Osteocyte (in vitro differentiated cells): ENCODE measurements at places on chromosomes 6 and 20.

- DNase-seq, result no peak
These were observed 79.9 kb downstream of the ATXN1 start for GRCh38 chr6:16681260-16681873.

DNA sequence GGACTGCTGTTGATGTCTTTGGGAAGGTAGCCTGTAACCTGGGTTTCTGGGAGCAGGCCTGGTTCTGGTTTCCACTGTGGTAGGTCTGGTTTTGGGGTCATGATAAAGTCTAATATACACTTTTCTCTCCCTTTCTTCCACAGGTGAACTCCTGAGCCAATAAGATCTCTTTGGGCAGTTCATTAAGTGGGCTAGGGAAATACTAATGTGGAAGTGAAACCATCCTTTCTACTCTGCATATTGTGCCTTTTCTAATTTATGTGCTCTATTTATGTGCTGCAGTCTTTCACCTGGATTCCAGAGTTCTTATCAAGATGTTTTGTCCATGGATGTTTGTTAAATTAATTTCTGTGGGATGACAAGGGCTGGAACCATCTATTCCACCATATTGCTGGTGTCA lies 165.7 kb upstream of the PTPRK start:
- no peak for DNase-seq

- DNase-seq, result no peak
These were observed 351.0 kb downstream of the BCKDHB start for GRCh38 chr6:80457439-80457933.

- no peak for DNase-seq
These were observed 31.9 kb downstream of the PNPLA1 start for GRCh38 chr6:36301781-36302180.

- no peak for DNase-seq
These were observed 210.5 kb downstream of the FARS2 start for GRCh38 chr6:5471637-5472398.

GRCh38 chr6:73969971-73970970 lies 274.3 kb downstream of the CD109 start:
- DNase-seq, result no peak

GRCh38 chr20:48215536-48215935 lies 430.3 kb upstream of the SULF2 start:
- no peak for DNase-seq

- no peak for DNase-seq
These were observed 188.3 kb upstream of the GMDS start for GRCh38 chr6:2433711-2434110.

DNA sequence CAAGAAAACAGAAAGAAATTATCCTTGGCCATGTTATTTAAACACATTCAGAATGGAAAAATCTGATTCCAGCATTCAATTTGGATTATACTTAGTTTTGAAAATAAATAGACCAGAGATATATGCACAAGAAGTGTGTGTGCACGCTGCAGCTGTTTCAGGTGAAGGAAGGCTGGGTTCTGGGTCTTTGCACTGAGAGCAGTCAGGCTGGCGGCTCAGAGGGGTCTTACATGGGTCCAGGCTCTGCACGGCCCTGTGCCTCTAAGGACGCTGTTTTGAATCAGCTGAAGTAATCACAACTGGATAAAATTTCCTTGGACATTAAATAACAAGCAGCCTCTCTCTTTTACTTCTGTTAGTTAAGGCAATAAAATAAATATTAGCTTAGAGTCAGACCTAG lies 31.8 kb downstream of the GCLC start:
- DNase-seq, result no peak

DNA sequence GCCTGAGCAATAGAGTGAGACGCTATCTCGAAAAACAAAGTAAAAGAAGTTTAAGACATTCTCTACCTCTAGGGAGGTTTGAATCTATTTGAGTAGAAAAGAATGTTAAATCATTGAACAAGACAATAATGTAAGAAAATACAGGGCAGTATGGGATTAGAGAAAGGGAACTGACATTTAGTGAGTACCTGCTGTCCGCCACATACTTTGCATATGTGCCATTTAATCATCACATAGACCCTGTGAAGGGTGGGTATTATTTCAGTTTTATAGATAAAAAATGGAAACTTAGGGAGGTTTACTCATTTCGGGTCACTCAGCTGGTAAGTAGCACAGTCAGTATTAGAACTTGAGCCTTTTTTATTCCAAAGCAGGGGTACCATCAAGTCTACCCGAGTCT lies 31.4 kb downstream of the STK4 start:
- no peak for DNase-seq

DNA sequence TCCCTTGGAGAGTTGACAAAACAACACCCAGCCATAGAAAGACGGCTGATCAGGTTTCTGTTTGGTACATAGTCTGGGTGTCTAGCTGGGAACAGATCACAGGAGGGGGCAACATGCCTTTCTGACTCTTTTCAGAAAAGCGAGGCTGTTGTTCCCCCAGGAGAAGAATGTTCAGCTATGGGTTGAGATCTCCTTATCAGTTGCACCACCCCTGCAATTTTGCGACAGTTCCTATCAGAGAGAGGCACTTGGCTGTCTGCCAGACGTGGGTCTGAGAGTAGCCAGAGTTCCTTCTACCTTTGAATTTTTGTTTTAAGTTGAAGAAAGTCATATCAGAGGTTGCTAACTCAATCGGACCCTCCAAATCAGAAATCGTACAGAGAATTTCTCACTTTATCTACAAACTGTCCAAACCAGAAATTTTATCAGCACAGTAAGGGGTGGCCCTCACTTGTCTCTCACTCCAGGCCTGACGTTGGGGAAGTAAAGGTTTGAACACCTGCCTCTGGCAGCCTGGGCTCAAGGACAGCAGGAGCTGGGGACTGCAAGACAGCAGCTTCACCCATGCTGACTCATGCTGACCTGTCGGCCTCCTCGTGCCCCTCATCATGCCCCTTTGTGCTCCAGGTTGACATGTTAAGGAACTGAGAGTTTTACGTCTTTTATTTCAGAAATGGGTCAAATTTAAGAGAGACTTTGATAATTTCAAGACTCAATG lies 42.3 kb downstream of the TMC2 start:
- no peak for DNase-seq

- no peak for DNase-seq
These were observed 54.4 kb upstream of the RNF24 start for GRCh38 chr20:4069751-4070150.

DNA sequence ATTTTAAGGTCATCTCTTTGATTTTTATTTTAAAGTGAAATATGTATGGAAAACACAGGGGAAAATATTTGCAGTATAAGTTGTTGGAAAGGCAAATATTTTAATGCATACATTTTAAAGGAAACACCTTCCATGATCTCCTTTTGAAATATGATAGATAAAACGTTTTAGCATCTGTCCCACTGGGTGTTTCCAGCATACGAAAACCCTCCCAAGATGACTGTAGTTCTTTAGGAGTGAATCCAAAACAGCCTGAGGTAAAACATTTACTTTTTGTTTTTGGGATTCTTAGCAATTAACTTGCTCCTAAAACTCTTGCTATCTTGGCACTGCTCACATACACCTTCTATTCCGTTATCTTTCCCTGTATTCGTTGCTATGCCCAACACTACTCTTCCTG lies 210.0 kb downstream of the EPHA7 start:
- DNase-seq, result no peak

DNA sequence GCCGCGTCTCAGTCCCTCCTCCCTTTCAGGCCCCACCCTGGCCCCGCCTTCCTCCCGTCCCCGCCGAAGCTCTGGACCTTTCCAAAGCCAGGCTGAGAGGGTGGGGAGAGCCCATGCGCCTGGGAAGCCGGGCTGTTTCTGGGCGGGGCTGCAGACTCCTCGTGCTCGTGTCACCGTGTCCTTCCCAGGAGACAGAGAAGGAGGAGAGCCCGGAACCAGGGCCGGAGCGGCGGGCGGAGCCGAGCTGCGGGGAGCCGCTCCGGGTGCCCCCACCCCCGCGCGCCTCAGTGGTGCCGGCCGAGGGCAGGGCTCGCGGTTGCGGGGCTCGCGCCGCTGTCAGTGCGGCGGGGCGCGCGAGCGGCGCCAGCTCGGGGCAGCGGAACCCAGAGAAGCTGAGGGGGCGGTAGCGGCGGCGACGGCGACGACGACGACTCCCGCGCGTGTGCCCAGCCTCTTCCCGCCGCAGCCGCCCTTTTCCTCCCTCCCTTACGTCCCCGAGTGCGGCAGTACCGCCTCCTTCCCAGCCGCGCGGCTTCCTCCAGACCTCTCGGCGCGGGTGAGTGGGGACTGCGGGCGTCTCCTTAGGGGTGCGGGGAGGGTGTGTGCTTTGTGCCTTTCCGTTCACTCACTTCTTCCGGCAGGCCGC lies at the start of gene RALY:
Gene RALY, plus strand, starts transcription at position 336 of the 646 bp plus-strand sequence. CDS start 78,164 bp downstream, outside the sequence.
- DNase-seq, result no peak

DNA sequence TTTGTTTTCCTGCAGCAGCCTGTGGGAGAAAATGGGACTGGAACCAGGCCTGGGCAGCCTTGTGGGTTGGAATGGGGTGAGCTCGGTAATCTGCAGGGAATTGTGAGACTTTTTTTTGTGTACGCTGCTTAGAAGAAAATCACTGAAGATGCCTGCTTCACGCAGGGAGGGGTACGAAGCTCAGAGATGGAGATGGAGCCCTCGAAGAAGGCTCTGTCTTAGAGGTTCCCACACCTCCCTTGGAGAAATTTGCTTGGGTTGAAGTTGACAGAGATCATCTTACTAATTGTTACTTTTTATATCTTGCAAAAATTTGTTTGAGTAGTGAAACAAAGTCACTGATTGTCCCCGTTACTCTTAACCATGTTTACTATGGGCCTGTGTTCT lies 894 bp downstream of the PYGB start:
- DNase-seq, result no peak

GRCh38 chr6:5153186-5153585 lies 68.0 kb downstream of the PPP1R3G start:
- no peak for DNase-seq

DNA sequence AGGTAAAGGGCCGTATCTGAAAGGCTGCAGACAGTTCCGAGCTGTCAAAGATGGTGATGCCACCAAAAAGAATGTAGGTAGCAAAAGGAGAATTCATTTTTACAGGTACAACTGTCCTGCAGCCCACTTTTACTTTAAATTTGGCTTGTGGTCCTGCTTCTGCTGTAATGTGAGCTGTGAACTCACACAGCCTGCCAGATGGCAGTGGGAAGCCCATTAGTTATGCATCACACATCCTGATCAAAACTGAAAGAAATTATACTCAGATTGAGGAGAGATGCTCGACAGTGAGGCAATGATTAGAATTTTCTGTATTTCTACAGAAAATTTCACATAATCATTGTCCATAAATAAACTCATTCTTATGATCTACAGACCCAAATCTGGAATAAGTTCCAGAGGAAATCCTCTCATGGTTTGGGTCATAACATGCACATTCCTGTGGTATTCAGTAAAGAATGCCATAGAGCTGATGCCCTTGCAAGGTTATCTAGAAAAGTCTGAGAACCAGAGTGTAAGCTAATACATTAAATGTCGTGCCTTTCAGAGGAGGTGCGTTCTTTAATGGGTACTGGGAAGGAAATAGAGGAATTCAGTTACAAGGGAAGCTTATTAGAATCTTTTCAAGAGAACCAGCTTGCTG lies 23.9 kb upstream of the E2F3 start:
- no peak for DNase-seq

GRCh38 chr20:48198929-48199451 lies 413.7 kb upstream of the SULF2 start:
- DNase-seq, result no peak

- no peak for DNase-seq
These were observed 251.5 kb upstream of the TCF21 start for GRCh38 chr6:133637436-133637835.

DNA sequence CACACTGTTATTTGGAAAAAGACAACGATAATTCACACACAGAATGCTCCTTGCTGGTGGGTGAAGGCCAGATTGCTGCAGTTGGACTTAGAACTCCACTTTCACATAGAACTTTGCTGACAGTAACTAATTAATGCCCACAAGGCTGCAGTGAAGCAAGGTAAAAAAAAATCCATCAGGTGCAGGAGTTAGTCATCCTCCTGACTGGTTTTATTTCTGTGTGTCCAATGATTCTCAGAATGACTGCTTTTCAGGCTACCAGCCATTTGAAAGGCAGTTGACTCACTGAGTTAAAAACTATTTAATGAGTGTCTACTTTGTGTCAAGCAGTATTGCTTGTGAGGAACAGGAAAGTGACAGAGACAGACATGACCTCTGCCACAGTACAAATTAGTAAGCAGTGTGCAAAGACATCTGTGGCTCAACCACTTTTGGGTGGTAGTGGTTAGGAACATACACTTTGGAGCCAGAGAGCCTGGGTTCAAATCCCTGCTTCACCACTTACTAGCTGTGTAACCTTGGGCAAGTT lies 41.9 kb downstream of the ELOVL5 start:
- DNase-seq, result no peak

DNA sequence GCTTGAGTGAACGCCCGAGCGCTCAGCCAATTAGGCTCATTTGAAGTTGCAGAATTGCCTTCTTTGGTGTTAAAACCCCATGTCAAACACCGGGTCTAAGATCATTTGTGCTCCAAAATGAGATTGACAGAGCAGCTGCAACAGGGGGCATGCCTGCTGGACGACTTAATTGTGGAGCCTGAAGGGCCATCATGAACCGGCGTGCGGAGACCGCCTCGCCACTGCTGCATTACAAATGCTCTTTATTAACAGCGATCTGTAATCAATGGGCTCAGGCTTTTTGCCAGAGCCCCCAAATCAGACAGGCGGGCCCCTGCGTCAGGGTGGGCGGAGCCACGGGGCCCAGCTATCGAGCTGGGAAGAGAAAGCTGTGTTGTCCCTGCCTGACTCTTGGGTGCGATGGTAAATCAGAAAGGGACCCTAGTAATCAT lies 183.2 kb downstream of the SIM1 start:
- no peak for DNase-seq

- DNase-seq, result no peak
These were observed 87.1 kb downstream of the CEBPB start for GRCh38 chr20:50277460-50278376.

- DNase-seq, result no peak
These were observed 51.7 kb downstream of the CNKSR3 start for GRCh38 chr6:154458565-154459470.

GRCh38 chr6:76264468-76264867 lies 192.0 kb upstream of the IMPG1 start:
- no peak for DNase-seq
